SJSA1 (cell line): ENCODE measurements at places on chromosomes 6 and 20. TPM values are rescaled to one million over a fixed set of nuclear protein-coding genes. Genes with fewer than 3 reads are reported as not detected.

DNA sequence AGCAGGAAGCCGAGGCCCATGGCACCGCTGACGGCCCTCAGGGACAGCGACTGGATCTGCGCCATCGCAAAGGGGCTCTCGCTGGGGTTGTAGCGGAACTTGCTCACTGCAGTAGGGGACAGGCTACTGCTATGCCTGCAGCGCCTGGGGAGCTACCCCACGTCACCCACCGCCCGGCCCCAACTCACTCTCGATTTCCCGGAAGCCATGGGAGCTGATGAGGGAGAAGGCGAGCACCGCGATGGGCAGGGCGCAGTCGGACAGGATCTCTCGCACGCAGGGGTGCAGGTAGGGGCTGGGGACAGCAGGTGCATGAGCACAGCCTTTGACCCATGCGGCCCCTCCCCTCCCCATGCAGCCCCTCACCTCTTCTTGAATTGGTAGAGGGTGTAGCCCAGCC is 9.8 kb downstream of the SLC4A11 start:
- H3K27me3 ChIP-seq = no peaks in the 10 kb centered on the region
- no peaks in the 10 kb centered on the region for H3K4me1 ChIP-seq
- no peak overlapping the region for H3K4me3 ChIP-seq
- peaks cover 2% of the 10 kb centered on the region; the same call in 1 of the 2 replicates for H3K36me3 ChIP-seq

The RFX6 gene
- not detected in 2 replicates for total RNA-seq

The BHLHE23 gene
- not detected in 2 replicates for total RNA-seq

- no peak for DNase-seq
- H3K27ac ChIP-seq = no peak overlapping the region
- H3K4me1 ChIP-seq = no peaks in the 10 kb centered on the region
Observed at GRCh38 chr6:83096791-83097190, 29.3 kb downstream of the DOP1A start.

The DAAM2 gene
- 0.29 TPM in 1 of 2 replicates, not detected in the other for total RNA-seq

DNA sequence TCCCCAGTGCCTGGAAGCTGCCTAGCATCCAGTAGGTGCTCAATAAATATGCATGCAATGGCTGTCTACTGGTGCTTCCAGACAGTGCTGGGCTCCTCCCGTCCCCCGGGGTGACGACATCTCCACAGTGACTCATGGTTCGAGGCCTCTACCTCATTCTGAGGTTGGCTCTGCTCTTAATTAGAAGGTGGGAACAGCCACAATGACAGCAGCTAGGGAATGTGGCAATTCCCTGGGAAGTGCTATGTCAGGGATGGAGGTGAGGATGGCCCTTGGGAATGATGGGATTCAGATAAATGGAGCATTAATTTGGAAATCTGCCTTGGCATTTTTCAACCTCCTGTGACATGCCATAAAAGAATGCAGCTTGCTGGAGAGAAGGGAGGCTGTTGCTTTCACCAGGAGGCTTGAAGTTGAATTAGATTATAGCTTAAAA is 43.5 kb upstream of the NFATC2 start:
- DNase-seq = peak; percentile 54
- H3K36me3 ChIP-seq = no peaks in the 10 kb centered on the region
- no peaks in the 10 kb centered on the region for H3K27me3 ChIP-seq
- peaks cover 8% of the 10 kb centered on the region for H3K4me1 ChIP-seq

DNA sequence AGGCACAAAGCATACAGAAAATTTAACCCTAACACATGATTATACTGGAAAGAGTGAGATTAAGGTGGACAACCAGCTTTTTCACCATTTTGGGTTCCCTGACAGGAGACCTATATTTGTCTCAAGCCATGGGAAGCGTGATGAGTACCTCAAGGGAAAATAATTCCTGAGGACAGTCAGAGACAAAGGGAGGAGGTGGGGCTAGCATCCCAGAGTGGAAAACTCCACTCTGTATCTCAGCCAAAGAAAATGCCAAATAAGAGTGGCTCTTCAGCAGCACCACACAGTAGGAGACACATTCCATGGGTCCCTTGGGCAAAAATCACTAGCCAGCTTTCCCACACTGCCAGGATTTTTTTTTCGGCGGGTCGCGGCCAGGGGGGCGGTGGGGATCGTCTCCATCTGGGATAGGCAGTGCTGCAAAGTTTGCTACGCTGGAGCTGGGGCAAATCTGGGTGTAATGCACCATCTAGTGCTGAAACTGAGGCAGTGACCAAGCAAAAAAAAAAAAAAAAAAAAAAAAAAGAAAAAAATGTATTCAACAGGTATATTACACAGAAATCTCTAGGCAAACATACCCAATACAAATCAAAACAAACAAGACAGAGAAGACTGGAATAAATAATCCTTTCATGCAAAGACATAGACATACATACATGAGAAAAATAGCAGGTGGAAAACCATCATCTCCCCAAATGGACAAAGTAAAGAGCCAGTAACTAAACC is 77.3 kb upstream of the SLC35F1 start:
- H3K4me1 ChIP-seq = no peaks in the 10 kb centered on the region
- peak; percentile 29 for DNase-seq
- no peak overlapping the region for H3K27ac ChIP-seq

The CST4 gene
- total RNA-seq = not detected in 2 replicates

GRCh38 chr6:84825461-84825860 is 61.1 kb upstream of the TBX18 start:
- peak; percentile 14 for DNase-seq
- H3K4me1 ChIP-seq = no peaks in the 10 kb centered on the region
- H3K4me3 ChIP-seq = no peak overlapping the region
- no peaks in the 10 kb centered on the region for H3K27me3 ChIP-seq
- no peak overlapping the region for H3K27ac ChIP-seq

DNA sequence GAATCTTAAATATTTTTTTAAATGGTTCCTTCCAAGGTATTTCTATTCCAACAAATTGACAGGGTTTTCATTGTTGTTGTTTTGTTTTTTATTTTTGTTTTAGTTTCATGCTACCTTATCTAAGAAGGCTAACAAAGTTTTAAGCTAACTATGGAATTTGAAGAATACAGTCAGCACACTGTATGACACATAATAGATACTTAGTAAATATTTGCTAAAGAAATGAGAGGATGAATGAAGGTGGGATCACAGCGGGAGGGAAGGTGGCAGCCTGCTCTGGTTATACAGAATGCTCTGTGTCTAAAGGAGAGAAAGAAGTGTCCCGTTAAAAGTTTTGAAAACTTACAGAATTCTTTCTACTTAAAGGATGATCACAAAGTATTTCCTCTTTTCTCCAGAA is 43.7 kb upstream of the DST start:
- peaks cover 79% of the 10 kb centered on the region for H3K4me1 ChIP-seq
- peak overlapping the region; percentile 18; the same call in 1 of the 2 replicates for H3K27ac ChIP-seq
- no peaks in the 10 kb centered on the region for H3K27me3 ChIP-seq
- no peak for DNase-seq
- H3K36me3 ChIP-seq = peaks cover 45% of the 10 kb centered on the region

GRCh38 chr20:40960521-40960956 is 68.1 kb upstream of the TOP1 start:
- H3K4me1 ChIP-seq = no peaks in the 10 kb centered on the region
- H3K4me3 ChIP-seq = no peak overlapping the region
- no peak overlapping the region for H3K27ac ChIP-seq

DNA sequence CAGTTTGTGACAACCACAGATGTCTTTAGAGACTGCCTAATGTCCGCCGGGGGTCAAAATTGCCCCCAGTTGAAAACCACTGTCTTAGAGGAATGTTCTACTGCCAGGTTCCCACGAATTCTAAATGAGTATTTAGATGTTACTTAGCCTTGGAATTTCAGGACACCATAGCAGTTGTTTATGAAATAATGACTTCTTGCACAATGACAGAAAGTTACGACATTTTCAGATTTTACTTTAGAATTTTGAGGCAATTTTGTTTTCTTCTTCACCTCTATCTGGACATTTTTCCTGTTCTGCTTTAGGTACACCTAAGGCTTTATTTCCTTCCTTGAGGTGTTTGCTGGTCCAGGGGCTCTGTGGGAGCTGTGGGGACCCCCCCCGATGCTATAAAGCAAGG is 83.4 kb downstream of the CCDC170 start:
- H3K27me3 ChIP-seq = no peaks in the 10 kb centered on the region
- no peak overlapping the region for H3K27ac ChIP-seq
- H3K4me1 ChIP-seq = no peaks in the 10 kb centered on the region
- no peak overlapping the region for H3K4me3 ChIP-seq

- H3K4me3 ChIP-seq = no peak overlapping the region
- peaks cover 61% of the 10 kb centered on the region for H3K36me3 ChIP-seq
- H3K27ac ChIP-seq = no peak overlapping the region
- DNase-seq = no peak
- H3K4me1 ChIP-seq = no peaks in the 10 kb centered on the region
- H3K27me3 ChIP-seq = no peaks in the 10 kb centered on the region
Observed at GRCh38 chr6:107917451-107918375, 40.3 kb downstream of the SEC63 start.

The PRL gene
- not detected in 2 replicates for total RNA-seq

The APOM gene
- total RNA-seq = 0.75 and 1.1 TPM in 2 replicates

The WFDC5 gene
- total RNA-seq = not detected in 2 replicates

The RRAGD gene
- not detected in 2 replicates for total RNA-seq

The CLIC1 gene
- 1,071 and 1,205 TPM in 2 replicates for total RNA-seq

The TUBE1 gene
- total RNA-seq = 14.4 and 18.6 TPM in 2 replicates

GRCh38 chr20:24034820-24035219 is 46.2 kb upstream of the GGTLC1 start:
- H3K27ac ChIP-seq = no peak overlapping the region
- no peaks in the 10 kb centered on the region for H3K27me3 ChIP-seq
- DNase-seq = peak; percentile 4
- no peak overlapping the region for H3K4me3 ChIP-seq
- no peaks in the 10 kb centered on the region for H3K36me3 ChIP-seq
- H3K4me1 ChIP-seq = no peaks in the 10 kb centered on the region
